ENCODE measurements at places on chromosomes 12 and 14.
A peak's percentile ranks its signal among the peaks of the same experiment; 100 is the strongest.

- no peak for DNase-seq
Observed at GRCh38 chr14:76904100-76904739, 78.0 kb downstream of the LRRC74A start.

- DNase-seq, result no peak
Observed at GRCh38 chr12:9752145-9752933, 8.4 kb downstream of the CD69 start.

GRCh38 chr12:70052931-70053497, 190.2 kb upstream of the CNOT2 start:
- peak; percentile 42 for DNase-seq

GRCh38 chr14:90368946-90369721, 27.7 kb upstream of the CALM1 start:
- DNase-seq, result no peak

GRCh38 chr12:75976113-75976512, 55.5 kb downstream of the PHLDA1 start:
- DNase-seq, result no peak
